ENCODE measurements at places on chromosomes 16 and 17.

- ATAC-seq: peak; percentile 32
Measured at GRCh38 chr16:11407047-11407982, 62.1 kb downstream of the RMI2 start.

- no peak for ATAC-seq
Measured at GRCh38 chr17:61354895-61355874, 44.5 kb upstream of the TBX2 start.

GRCh38 chr17:63838631-63839171 is 3.8 kb downstream of the SMARCD2 start:
- ATAC-seq: no peak

- ATAC-seq: no peak
Measured at GRCh38 chr16:47033176-47033575, 59.7 kb upstream of the DNAJA2 start.

- ATAC-seq: no peak
Measured at GRCh38 chr17:67470163-67470562, 93.1 kb downstream of the PITPNC1 start.

Data from SK-N-SH treated with all-trans-retinoic acid at 6 μM for 48 hours (cell line).